Gastroesophageal sphincter (tissue), 4 donors: ENCODE measurements at places on chromosomes 1 and 21. TPM values are rescaled to one million over a fixed set of nuclear protein-coding genes. Genes with fewer than 3 reads are reported as not detected.

OR4F16 gene
- total RNA-seq, result not detected

ELF3 gene
- 0.69 TPM for total RNA-seq

TSPAN2 gene
- total RNA-seq, result 53.7 TPM

MTARC1 gene
- 4.5 TPM for total RNA-seq

DNA sequence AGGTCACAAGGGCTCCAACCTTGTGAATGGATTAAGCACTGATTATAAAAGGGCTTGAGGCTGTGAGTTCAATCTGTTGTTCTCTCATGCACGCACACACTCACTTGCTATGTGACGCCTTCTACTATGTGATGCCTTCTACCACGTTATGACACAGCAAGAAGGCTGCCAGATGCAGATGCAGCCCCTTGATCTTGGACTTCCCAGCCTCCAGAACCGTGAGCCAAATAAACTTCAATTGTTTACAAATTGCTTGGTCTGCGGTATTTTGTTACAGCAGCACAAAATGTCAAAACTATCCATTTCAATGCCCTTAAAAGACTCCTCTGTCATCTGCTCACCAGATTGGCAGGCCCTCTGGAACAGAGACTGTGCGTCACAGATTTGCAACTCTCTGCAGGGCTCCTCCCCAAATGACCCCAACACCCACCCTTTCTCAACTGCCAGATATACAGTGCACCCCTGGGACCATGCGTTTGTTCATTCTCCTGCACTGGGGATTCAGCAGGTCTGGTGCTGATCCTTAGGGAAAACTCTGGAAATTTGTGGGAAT, 47.8 kb upstream of the KANK4 start:
- no peak for ATAC-seq

DNA sequence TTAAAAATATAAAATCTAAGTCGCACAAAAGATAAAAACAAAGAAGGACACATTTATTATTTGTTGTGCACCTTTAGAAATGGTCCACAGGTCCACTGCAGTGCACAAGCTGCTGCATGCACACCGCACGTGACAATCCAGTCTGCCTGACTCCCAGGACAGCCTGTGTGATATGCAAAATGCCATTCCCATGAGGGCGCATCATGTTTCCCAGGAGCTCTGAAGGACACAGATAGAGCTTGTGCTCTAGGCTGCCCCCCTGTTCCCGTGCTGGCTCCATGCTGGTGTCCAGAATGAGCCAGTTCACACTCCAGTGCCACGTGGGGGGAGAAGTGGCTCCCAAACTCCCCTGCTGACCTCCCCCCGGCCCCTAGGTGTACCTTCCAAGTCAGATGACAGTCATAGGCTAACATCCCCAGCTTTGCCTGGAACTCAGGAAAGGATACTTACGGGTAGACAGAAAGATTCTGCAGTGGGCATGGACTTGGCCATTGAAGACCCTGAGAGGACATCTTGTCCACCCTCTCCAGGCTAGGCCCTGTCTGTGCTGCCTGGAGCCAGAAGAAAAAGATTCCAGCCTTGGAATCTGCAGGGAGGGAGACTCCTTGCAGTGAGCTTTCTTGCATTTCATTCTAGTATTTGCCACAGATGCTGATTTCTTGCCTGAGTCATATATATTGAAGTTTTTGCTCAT, 26.3 kb downstream of the RAB7B start:
- no peak for ATAC-seq

- no peak for ATAC-seq
These were observed 482.6 kb downstream of the TTLL7 start for GRCh38 chr1:83516369-83516768.
